ENCODE measurements at places on chromosomes 12 and 14.

DNA sequence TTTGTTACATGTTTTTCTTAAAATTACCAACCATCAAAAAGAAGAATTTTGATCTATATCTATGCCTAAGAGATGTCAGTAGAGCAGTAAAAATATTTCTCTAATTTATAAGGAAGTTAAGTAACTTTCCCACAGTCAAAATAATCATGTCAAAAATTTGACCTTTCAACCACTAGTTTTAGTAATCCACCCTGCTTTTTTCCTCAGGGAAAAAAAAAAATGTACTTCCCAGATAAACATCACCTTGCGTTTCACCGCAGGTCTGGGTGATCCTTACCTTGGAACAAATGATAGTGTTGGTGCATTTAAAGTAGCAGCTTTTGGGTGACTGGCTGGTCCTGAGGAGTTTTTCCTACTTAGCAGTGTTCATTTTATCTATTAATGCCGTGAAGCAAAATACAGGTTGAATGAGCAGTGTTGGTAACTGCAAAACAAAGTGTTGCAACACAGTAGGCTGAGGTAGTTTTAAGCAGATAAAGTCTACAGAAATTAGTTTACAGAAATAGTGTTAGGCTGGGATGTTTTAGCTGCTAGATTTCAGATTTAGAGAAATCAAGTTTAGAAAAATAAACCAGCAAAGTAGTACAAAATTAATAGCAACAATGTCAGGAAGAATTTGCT, 137.2 kb upstream of the DNM1L start:
- DNase-seq: no peak

DNA sequence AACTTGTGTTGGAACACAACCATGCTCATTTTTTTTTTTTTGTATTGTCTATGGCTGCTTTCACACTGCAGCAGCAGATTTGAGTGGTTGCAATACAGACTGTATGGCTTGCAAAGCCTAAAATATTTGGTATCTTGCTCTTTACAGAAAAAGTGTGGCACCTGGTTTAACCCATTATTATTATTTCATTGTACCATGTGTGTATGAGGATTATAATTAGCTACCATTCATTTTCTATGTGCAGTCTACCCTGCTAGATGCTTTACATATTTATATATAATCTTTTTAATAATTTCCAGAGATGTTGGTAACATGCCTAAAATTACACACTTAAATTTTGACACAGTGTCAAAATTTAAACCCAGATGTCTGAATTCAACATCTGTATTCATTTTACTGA, 37.7 kb downstream of the SPATS2 start:
- DNase-seq: no peak

GRCh38 chr12:106417926-106418910, 60.7 kb downstream of the POLR3B start:
- DNase-seq: no peak

DNA sequence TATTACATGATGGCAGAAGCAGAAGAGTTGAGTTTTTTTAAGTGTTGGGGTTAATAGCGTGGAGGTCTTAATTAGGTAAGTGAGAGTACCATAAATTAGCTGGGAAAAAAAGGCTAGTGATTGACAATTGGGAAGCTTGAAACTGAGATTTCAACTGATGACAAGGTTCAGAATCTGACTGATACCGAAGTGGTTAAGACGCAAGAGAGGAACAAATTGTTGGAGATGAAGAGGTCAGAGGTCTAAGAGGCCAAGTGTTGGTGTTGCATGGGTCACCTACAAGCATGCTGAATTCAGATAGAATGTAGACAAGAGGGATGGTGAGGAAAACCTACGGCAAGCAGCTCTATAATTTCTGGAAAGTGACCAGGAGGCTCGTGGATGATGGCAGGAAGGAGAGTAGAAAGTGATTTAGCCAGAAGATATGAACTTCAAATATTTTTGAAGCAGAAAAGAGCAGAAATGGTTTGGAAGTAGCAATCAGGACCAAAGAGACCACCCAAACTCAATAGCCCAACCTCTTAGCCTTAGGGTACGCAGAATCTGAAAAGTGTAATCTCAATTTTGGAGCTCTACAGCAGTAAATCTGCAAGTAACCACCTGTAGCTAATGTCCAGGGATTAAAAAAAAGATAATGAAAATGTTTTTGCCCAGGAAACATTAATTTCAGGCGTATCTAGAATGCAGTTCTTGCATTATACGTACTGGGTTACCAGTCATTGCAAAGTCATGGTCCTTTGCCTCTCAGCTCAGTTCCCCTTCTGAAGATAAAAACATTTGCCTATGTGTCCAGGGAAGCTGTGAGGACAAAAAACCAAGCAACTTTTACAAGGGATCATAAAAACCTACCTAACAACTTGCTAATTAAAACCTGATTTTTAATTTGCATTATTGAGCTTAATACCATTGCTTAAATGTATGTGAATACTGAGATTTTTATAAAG, 1.7 kb upstream of the TMPO start:
- DNase-seq: no peak

GRCh38 chr12:81039231-81039630, 38.6 kb upstream of the ACSS3 start:
- DNase-seq: no peak

GRCh38 chr12:13362260-13362841, 165.8 kb downstream of the EMP1 start:
- DNase-seq: peak; percentile 91

All from esophagus muscularis mucosa (tissue), 4 donors.